ENCODE measurements at places on chromosomes 5 and 9.

GRCh38 chr9:129109952-129110739, 447 bp downstream of the CRAT start:
- no peaks in the 10 kb centered on the region for H3K27me3 ChIP-seq
- peak overlapping the region; percentile 90 for H3K27ac ChIP-seq
- H3K36me3 ChIP-seq: no peaks in the 10 kb centered on the region
- peak overlapping the region; percentile 82 for H3K4me3 ChIP-seq
- peak; percentile 64 for DNase-seq

- H3K36me3 ChIP-seq: no peaks in the 10 kb centered on the region
- no peak overlapping the region for H3K27ac ChIP-seq
- DNase-seq: no peak
- no peak overlapping the region for H3K4me3 ChIP-seq
- no peaks in the 10 kb centered on the region for H3K4me1 ChIP-seq
Observed at GRCh38 chr5:18761801-18762200, 1127.5 kb downstream of the TAF11L14 start.

GRCh38 chr5:112012104-112012503, 255.1 kb upstream of the NREP start:
- no peaks in the 10 kb centered on the region for H3K36me3 ChIP-seq
- H3K27ac ChIP-seq: no peak overlapping the region
- DNase-seq: no peak

- no peak for DNase-seq
- H3K4me1 ChIP-seq: peaks cover 3% of the 10 kb centered on the region
- H3K4me3 ChIP-seq: peak overlapping the region; percentile 86
- H3K36me3 ChIP-seq: peaks cover 29% of the 10 kb centered on the region
- peak overlapping the region; percentile 99 for H3K27ac ChIP-seq
- no peaks in the 10 kb centered on the region for H3K27me3 ChIP-seq
Observed at GRCh38 chr9:92324889-92325268, 271 bp downstream of the NOL8 start.

All from SJCRH30 (cell line).